ENCODE measurements at places on chromosomes 5 and 9.

GRCh38 chr5:27217977-27218376 is 179.6 kb upstream of the CDH9 start:
- H3K27ac ChIP-seq = no peak overlapping the region
- H3K27me3 ChIP-seq = no peaks in the 10 kb centered on the region
- no peak for DNase-seq
- H3K36me3 ChIP-seq = no peaks in the 10 kb centered on the region
- H3K4me3 ChIP-seq = no peak overlapping the region

DNA sequence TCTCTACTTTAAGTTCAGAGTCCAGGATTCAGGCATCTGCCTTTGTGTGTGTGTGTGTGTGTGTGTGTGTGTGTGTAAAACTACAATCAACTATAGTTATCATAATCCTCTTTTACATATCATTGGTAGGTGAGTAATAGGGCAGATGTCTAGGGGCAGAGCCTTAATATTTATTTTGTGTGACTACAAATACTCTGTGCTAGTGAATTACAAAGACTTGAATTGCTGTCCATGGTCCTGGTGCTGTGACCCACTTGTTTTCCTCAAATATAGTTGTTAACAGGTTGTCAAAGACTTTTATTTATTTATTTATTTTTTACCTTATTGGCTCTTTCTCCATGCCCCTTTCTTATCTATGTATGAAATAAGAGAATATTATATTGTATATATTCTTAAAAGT is 196.8 kb downstream of the ANXA1 start:
- no peak for DNase-seq
- H3K27me3 ChIP-seq = no peaks in the 10 kb centered on the region
- no peaks in the 10 kb centered on the region for H3K4me1 ChIP-seq
- H3K27ac ChIP-seq = no peak overlapping the region

GRCh38 chr5:158832096-158832685 is 267.5 kb downstream of the EBF1 start:
- no peaks in the 10 kb centered on the region for H3K36me3 ChIP-seq
- H3K27ac ChIP-seq = no peak overlapping the region
- no peaks in the 10 kb centered on the region for H3K4me1 ChIP-seq
- DNase-seq = no peak
- no peak overlapping the region for H3K4me3 ChIP-seq

- H3K36me3 ChIP-seq = peaks cover 27% of the 10 kb centered on the region
- no peak overlapping the region for H3K4me3 ChIP-seq
- DNase-seq = no peak
- H3K27me3 ChIP-seq = no peaks in the 10 kb centered on the region
Observed at GRCh38 chr5:126794157-126794828, 17.4 kb downstream of the LMNB1 start.

GRCh38 chr9:15139469-15139868 is 167.5 kb downstream of the TTC39B start:
- H3K4me1 ChIP-seq = peaks cover 20% of the 10 kb centered on the region
- H3K36me3 ChIP-seq = no peaks in the 10 kb centered on the region
- no peak overlapping the region for H3K27ac ChIP-seq

- H3K4me3 ChIP-seq = no peak overlapping the region
- no peak for DNase-seq
- H3K27ac ChIP-seq = no peak overlapping the region
- H3K4me1 ChIP-seq = no peaks in the 10 kb centered on the region
- H3K27me3 ChIP-seq = no peaks in the 10 kb centered on the region
Observed at GRCh38 chr5:179207920-179208705, 137.1 kb downstream of the ADAMTS2 start.

DNA sequence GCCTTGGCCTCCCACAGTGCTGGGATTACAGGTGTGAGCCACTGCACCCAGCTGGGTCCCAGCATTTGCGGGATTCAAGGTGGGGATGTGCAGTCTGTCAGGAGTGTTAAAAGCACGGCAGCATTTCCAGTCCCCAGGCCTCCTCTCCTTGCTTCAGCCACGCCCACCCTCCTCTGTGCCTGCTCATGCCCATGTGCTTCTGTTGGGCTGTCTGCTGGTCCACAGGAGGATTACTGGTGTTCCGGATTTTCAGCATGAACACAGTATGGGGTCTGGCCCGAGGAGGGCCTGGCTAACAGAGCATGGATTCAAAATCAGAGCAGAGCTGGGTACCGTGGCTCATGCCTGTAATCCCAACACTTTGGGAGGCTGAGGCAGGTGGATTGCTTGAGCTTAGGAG is 5.5 kb downstream of the ARRDC1 start:
- peaks cover 9% of the 10 kb centered on the region for H3K36me3 ChIP-seq
- no peaks in the 10 kb centered on the region for H3K27me3 ChIP-seq
- H3K27ac ChIP-seq = peak overlapping the region; percentile 33

- peak overlapping the region; percentile 17 for H3K4me3 ChIP-seq
- peaks cover 92% of the 10 kb centered on the region for H3K4me1 ChIP-seq
- H3K27ac ChIP-seq = peak overlapping the region; percentile 89
- DNase-seq = no peak
- peaks cover 43% of the 10 kb centered on the region for H3K36me3 ChIP-seq
- H3K27me3 ChIP-seq = no peaks in the 10 kb centered on the region
Observed at GRCh38 chr5:119322948-119323537, 32.8 kb upstream of the TNFAIP8 start.

GRCh38 chr5:92409134-92409533 is 1026.0 kb upstream of the ARRDC3 start:
- no peaks in the 10 kb centered on the region for H3K36me3 ChIP-seq
- H3K4me3 ChIP-seq = no peak overlapping the region
- H3K27ac ChIP-seq = no peak overlapping the region
- H3K27me3 ChIP-seq = no peaks in the 10 kb centered on the region
- no peak for DNase-seq

GRCh38 chr9:91515074-91515687 is 91.5 kb upstream of the NFIL3 start:
- H3K36me3 ChIP-seq = no peaks in the 10 kb centered on the region
- no peak overlapping the region for H3K27ac ChIP-seq
- no peak overlapping the region for H3K4me3 ChIP-seq
- H3K4me1 ChIP-seq = no peaks in the 10 kb centered on the region

- H3K4me3 ChIP-seq = peak overlapping the region; percentile 25
- H3K27me3 ChIP-seq = no peaks in the 10 kb centered on the region
- peak overlapping the region; percentile 80 for H3K27ac ChIP-seq
- peaks cover 73% of the 10 kb centered on the region for H3K4me1 ChIP-seq
- DNase-seq = no peak
Observed at GRCh38 chr9:5453004-5453403, 2.7 kb downstream of the CD274 start.

DNA sequence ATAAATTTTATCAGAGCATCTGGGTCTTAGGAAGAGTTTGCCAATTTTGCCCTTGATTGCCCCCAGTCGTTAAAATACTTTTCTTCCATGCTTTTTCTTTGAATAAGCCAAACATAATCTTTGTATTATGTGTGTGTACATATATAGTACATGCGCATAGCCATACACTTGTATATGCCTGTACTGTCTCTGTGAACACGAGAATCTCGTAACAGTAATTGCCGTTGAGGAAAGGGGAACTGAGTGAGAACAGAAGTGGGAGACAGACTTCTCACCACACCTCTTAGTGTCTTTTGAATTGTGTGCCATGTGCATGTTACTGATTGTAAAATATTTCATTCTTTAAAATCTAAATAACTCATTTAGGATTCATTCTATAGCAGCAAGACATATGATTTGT is 79.6 kb upstream of the GRHPR start:
- no peaks in the 10 kb centered on the region for H3K36me3 ChIP-seq
- H3K4me1 ChIP-seq = no peaks in the 10 kb centered on the region
- DNase-seq = no peak
- no peaks in the 10 kb centered on the region for H3K27me3 ChIP-seq

- H3K27me3 ChIP-seq = no peaks in the 10 kb centered on the region
- no peaks in the 10 kb centered on the region for H3K36me3 ChIP-seq
- no peak overlapping the region for H3K4me3 ChIP-seq
- H3K4me1 ChIP-seq = no peaks in the 10 kb centered on the region
- DNase-seq = no peak
Observed at GRCh38 chr5:149854866-149855265, 89.7 kb downstream of the PDE6A start.

- peaks cover 4% of the 10 kb centered on the region for H3K4me1 ChIP-seq
- H3K27ac ChIP-seq = no peak overlapping the region
- H3K4me3 ChIP-seq = no peak overlapping the region
- H3K36me3 ChIP-seq = peaks cover 9% of the 10 kb centered on the region
- no peaks in the 10 kb centered on the region for H3K27me3 ChIP-seq
Observed at GRCh38 chr9:112158656-112159367, 16.3 kb downstream of the SUSD1 start.

- no peak overlapping the region for H3K4me3 ChIP-seq
- H3K27ac ChIP-seq = no peak overlapping the region
- no peak for DNase-seq
- no peaks in the 10 kb centered on the region for H3K27me3 ChIP-seq
Observed at GRCh38 chr5:16913187-16914107, 22.6 kb downstream of the MYO10 start.

DNA sequence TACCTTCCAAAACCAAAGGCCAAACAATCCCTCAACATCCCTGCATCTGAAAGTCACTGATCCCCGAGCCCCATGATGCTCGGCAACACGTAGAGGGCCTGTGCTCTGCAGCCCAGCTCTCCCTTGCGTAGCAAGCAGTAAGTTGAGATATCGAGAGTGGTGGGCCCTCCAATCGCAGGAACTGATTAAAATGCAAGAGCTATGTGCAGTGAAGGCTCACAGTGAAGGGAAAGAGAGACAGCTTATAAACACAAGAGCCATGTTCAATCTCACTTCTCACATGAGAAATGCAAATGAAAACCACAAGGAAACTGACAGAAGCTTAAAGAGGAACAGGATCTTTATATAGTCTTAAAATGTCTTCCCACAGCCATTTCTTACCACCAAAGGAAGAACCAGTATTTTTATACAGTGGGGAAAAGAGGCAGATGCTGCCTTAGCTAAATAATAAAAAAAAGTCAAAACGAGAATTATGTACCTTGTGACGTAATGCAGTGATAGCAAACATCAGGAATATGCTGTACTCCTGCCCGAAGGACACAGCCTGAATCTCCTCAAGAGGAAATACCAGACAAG is 24.6 kb downstream of the TTF1 start:
- peaks cover 35% of the 10 kb centered on the region for H3K4me1 ChIP-seq
- H3K4me3 ChIP-seq = no peak overlapping the region
- peaks cover 52% of the 10 kb centered on the region for H3K36me3 ChIP-seq
- peak overlapping the region; percentile 69 for H3K27ac ChIP-seq

DNA sequence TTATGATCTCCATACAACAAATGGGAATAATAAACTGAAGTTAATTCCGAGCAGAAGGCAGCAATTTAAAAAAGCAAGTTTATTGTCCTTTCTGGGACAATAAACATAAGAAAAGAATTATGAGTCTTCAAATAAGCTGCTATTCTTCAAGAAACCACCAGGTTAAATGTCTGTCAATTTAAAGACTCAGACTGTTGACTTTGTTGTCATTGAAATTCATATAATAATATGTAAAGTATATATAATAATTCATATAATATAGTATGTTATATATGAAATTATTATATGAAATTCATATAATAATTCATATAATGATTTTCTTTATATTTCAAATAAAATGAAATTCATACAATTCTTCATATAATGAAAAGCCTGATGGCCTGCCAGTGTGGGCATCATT is 497.5 kb upstream of the RGMB start:
- no peak for DNase-seq
- no peaks in the 10 kb centered on the region for H3K36me3 ChIP-seq
- H3K27me3 ChIP-seq = no peaks in the 10 kb centered on the region
- H3K27ac ChIP-seq = no peak overlapping the region

DNA sequence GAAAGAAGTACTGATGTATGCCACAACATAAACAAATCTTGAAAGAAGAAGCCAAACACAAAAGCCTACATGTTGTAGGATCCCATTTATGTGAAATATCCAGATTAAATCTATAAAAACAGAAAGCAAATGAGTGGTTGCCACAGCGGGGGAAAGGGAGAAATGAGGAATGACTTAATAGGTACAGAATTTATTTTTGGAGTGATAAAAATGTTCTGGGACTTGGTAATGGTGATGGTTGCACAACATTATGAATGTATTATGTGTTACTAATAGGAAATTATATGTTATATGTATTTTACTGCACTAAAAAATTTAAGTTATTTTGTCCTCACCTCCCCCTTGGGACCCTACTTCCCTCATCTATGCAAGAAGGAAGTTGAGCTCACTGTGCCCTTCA is 16.4 kb upstream of the TTC1 start:
- no peak overlapping the region for H3K4me3 ChIP-seq
- peaks cover 44% of the 10 kb centered on the region for H3K27me3 ChIP-seq
- no peaks in the 10 kb centered on the region for H3K36me3 ChIP-seq
- H3K27ac ChIP-seq = no peak overlapping the region
- no peak for DNase-seq
- H3K4me1 ChIP-seq = peaks cover 1% of the 10 kb centered on the region

- peaks cover 2% of the 10 kb centered on the region for H3K27me3 ChIP-seq
- no peak for DNase-seq
- H3K36me3 ChIP-seq = no peaks in the 10 kb centered on the region
Observed at GRCh38 chr9:69130456-69131441, 43.3 kb upstream of the TJP2 start.

- peaks cover 21% of the 10 kb centered on the region for H3K4me1 ChIP-seq
- no peaks in the 10 kb centered on the region for H3K36me3 ChIP-seq
- DNase-seq = no peak
- H3K4me3 ChIP-seq = no peak overlapping the region
Observed at GRCh38 chr9:111601237-111602018, 2.0 kb upstream of the PTGR1 start.

DNA sequence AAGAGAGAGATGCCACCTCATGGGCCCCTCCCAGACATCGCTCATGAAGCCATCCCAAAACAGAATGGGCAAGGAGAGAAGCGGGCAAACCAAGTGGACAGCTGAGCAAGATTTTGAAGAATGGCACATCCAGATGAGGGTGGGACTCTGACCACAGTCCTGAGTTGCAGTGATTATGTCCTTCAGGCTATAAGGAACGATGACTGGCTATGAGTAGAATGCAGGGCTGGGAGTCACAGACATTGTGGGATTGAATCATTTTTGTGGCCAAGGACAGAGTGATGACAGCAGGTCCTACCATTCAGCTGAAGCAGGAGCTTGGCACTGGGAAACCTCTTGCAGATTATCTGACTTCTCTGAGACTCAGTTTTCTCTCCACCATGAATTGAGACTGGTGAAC is 245.7 kb upstream of the SLC30A5 start:
- H3K4me1 ChIP-seq = no peaks in the 10 kb centered on the region
- H3K4me3 ChIP-seq = no peak overlapping the region
- no peak overlapping the region for H3K27ac ChIP-seq
- H3K27me3 ChIP-seq = peaks cover 3% of the 10 kb centered on the region
- H3K36me3 ChIP-seq = no peaks in the 10 kb centered on the region

Measured in activated CD4-positive, alpha-beta T cell treated with anti-CD3 and anti-CD28 coated beads, Interleukin-2, amount 10 ng/mL, durations not matched to agents 7 days and 5 days (primary cell).